ENCODE measurements at places on chromosomes 3 and 15. TPM values are rescaled to one million over a fixed set of nuclear protein-coding genes. Genes with fewer than 3 reads are reported as not detected.

The ADAMTSL3 gene
- total RNA-seq, result 0.49 TPM

The DNAJB8 gene
- not detected for total RNA-seq

The PLA2G4D gene
- total RNA-seq, result not detected

The WDR93 gene
- total RNA-seq, result 0.25 TPM

The OR5K4 gene
- total RNA-seq, result not detected

The CFAP92 gene
- not detected for total RNA-seq

The IMPG2 gene
- total RNA-seq, result 0.16 TPM

The ALPK3 gene
- total RNA-seq, result 15.3 TPM

The BRK1 gene
- total RNA-seq, result 149 TPM

The MGA gene
- total RNA-seq, result 11.6 TPM

The CPA3 gene
- total RNA-seq, result not detected

The RARRES1 gene
- 2.3 TPM for total RNA-seq

The UBE2E2 gene
- total RNA-seq, result 36.3 TPM

The LTK gene
- total RNA-seq, result 1.4 TPM

The CCR3 gene
- total RNA-seq, result not detected

The ARPP21 gene
- total RNA-seq, result 0.49 TPM
